ENCODE measurements at places on chromosomes 4 and X. TPM values are rescaled to one million over a fixed set of nuclear protein-coding genes. Genes with fewer than 3 reads are reported as not detected.

The GPR50 gene
- total RNA-seq, result not detected

The NEXMIF gene
- 0.62 TPM for total RNA-seq

The MND1 gene
- total RNA-seq, result 0.53 TPM

DNA sequence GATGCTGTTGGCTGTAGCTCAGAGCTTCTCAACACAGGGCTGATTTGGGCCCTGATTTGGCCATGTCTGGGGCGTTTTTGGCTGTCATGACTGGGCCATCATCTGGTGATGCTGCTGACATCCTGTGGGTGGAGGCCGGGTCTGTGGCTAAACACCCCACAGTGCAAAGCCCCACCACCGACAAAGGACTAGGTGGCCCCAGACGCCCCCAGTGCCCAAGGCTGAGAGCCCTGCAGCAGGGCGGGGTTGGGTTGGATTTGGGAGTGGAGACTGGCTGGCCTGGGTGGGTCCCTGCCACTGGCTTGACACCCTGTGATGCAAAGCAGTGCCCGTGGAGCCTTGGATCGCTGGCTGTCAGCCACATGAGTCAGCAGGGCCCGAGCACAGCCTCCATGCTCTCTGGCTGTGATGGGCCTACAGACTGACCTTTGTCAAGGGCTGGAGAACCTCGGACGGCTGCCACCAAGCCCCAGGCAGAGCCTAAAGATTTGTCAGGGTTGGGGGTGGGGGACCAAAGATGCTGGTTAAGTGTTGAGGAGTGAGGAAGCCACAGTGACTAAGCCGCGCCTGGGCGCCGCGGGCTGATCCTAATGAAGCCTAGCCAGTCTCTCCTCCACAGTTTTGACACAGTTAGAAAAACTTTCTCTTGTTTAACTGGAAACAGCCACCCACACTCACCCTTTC, 28.3 kb downstream of the CYTL1 start:
- peaks cover 18% of the 10 kb centered on the region for H3K27me3 ChIP-seq
- H3K4me3 ChIP-seq, result no peak overlapping the region
- DNase-seq, result no peak
- H3K4me1 ChIP-seq, result no peaks in the 10 kb centered on the region
- H3K27ac ChIP-seq, result no peak overlapping the region
- H3K36me3 ChIP-seq, result no peaks in the 10 kb centered on the region

DNA sequence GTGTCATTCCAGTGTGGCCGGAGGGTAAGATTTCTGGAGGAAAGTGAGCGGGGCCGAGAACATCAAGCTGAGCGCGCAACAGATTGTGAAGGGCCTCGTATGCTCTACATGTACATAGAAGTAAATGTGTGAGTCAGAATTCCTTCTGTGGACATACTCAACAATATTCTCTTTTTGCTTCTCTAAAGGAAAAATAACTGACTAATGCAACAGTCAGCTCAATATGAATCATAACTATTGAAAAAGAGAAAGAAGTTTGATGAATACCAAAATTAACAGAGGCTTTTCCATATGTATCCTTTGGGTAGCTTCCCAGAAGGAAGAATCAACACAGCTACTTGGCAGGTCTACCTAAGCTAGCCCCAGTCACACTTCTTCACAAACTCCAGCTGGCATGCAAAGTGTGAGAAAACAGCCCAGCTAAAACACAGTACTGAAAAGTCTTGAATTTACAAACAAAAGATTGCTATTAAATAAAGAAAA, 87.5 kb upstream of the ZFP42 start:
- no peak overlapping the region for H3K4me3 ChIP-seq
- no peaks in the 10 kb centered on the region for H3K36me3 ChIP-seq
- no peak for DNase-seq
- no peaks in the 10 kb centered on the region for H3K27me3 ChIP-seq
- H3K27ac ChIP-seq, result no peak overlapping the region

- H3K27ac ChIP-seq, result no peak overlapping the region
- H3K36me3 ChIP-seq, result no peaks in the 10 kb centered on the region
- no peaks in the 10 kb centered on the region for H3K27me3 ChIP-seq
- no peak for DNase-seq
Measured at GRCh38 chr4:82501154-82501442, 60.7 kb downstream of the TMEM150C start.

GRCh38 chr4:5940470-5941203, 47.8 kb upstream of the CRMP1 start:
- no peak for DNase-seq
- no peak overlapping the region for H3K4me3 ChIP-seq
- peaks cover 3% of the 10 kb centered on the region for H3K4me1 ChIP-seq

DNA sequence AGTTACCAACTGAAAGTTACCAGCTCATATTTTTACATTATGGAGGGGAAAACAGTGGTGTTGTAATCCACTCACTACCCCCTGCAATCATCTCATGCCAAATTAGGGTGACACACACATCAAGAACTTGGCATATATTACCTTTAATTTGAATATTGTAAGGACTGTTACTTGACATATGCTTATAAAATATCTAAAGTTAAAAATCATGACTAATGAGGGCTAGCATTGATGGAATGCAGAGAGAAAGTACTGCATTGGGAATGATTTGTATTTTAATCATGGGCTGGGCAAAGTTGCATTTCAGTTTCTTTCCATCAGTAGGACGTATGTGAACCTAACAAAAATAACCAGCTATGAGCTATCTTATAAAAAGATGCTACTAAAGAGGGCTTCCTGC, 517.5 kb upstream of the GRIA3 start:
- DNase-seq, result no peak
- no peaks in the 10 kb centered on the region for H3K36me3 ChIP-seq
- no peak overlapping the region for H3K4me3 ChIP-seq

DNA sequence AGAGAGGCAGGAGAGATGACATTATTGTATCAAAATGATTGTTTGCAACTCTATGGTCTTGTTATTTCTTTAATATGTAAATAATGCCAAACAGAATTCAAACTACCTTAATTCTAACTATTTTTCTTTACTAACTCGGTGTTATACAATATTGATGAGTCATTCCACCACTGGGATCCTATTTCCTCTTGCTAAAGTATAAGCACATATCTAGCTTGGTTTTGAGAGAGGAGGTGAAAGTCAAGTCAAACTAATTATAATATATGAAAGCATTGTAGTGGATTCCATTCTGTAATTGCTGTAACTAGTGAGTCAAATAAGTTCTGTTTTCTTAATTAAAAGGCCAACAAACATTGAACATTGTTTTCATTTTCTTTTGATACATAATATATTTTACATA, 837.6 kb downstream of the PDHA2 start:
- no peak for DNase-seq
- no peaks in the 10 kb centered on the region for H3K36me3 ChIP-seq
- no peaks in the 10 kb centered on the region for H3K4me1 ChIP-seq
- H3K4me3 ChIP-seq, result no peak overlapping the region
- no peaks in the 10 kb centered on the region for H3K27me3 ChIP-seq
- H3K27ac ChIP-seq, result no peak overlapping the region

DNA sequence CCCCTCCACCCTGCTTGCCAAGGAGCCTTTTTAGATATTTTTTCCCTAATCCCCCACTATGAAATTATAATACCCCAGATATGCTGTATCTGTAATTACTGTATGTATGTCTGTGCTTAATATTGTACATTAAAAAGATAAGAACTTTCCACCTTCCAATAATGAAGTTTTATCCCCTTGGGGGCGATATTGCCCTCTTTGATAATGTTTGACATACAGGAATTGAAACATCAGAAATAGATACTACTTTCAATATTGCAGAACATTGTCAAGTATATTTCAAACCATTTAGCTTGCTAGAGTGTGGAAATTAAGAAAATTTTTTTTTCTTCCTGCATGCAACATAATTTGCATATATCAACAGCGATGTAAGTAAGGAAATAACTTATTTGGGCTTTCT, 58.9 kb downstream of the NAF1 start:
- no peaks in the 10 kb centered on the region for H3K36me3 ChIP-seq
- H3K27me3 ChIP-seq, result no peaks in the 10 kb centered on the region
- H3K27ac ChIP-seq, result no peak overlapping the region
- DNase-seq, result no peak
- H3K4me3 ChIP-seq, result no peak overlapping the region

GRCh38 chr4:7359400-7360062, 75.2 kb downstream of the PSAPL1 start:
- H3K4me3 ChIP-seq, result no peak overlapping the region
- H3K27ac ChIP-seq, result no peak overlapping the region
- H3K4me1 ChIP-seq, result no peaks in the 10 kb centered on the region
- DNase-seq, result no peak
- peaks cover 2% of the 10 kb centered on the region for H3K27me3 ChIP-seq

DNA sequence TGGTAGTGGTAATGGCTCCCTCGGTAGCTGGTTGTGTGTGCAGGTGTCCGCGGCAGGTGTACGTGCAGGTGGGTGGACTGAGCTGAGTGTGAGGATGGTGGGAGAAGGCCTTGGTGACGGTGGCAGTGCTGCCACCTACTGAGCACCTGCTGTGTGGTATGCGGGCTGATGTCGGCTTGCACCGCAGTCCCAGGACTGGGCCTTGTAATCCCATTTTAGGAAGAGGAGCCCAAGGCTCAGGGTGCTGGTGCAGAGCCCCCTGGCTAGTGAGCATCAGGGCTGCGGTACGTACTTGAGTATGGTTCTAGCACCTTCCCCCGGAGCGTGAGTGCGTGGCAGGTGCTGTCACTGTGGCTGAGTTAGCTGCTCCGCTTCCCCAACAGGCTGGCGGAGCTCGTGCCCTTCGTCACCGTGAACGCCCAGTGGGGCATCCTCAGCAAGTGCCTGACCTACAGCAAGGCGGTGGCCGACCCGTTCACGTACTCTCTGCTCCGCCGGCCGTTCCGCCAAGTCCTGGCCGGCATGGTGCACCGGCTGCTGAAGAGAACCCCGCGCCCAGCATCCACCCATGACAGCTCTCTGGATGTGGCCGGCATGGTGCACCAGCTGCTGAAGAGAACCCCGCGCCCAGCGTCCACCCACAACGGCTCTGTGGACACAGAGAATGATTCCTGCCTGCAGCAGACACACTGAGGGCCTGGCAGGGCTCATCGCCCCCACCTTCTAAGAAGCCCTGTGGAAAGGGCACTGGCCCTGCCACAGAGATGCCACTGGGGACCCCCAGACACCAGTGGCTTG, 5.7 kb upstream of the CPZ start:
- no peak overlapping the region for H3K4me3 ChIP-seq
- DNase-seq, result no peak
- H3K27ac ChIP-seq, result no peak overlapping the region
- no peaks in the 10 kb centered on the region for H3K27me3 ChIP-seq
- H3K4me1 ChIP-seq, result no peaks in the 10 kb centered on the region

DNA sequence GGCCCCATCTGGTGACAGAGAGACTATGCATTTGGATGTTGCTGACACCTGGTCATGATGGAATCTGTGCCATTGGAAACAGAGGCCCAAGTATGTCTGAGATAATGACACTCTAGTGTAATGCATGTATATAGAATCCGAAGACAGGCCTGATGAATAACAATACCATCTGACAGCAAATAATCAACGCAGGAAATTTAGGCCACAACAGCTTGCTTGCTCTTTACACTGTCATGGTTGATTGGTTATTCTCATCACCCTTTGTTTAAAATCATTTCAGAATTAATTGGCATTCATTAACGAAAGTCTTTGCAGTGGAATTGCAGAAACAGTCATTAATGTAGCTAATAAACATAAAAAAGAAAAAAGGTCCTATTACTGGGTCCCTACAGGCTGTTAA, 194.8 kb downstream of the AFF2 start:
- no peaks in the 10 kb centered on the region for H3K36me3 ChIP-seq
- DNase-seq, result no peak
- H3K4me3 ChIP-seq, result no peak overlapping the region
- H3K4me1 ChIP-seq, result no peaks in the 10 kb centered on the region
- no peaks in the 10 kb centered on the region for H3K27me3 ChIP-seq

DNA sequence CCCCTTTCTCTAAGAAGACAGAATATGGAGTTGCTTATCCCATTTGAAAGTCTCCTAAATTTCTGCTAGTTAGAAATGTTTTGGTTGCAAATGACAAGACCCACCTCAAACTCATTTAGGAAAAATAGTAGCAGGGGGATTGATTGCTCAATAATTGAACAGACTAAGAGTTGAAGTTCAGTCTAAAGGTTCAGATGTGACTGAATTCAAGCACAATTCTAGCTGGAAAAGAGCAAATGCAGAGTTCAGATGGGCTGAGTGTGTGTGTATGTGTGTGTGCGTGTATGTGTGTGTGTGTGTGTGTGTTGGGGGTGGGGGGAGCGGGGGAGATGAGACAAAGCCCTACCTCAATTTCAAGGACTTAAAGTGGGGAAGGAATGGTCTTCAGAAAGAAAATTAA, 35.7 kb upstream of the SH3D19 start:
- H3K27ac ChIP-seq, result no peak overlapping the region
- no peak for DNase-seq
- no peaks in the 10 kb centered on the region for H3K4me1 ChIP-seq
- peaks cover 8% of the 10 kb centered on the region for H3K27me3 ChIP-seq

DNA sequence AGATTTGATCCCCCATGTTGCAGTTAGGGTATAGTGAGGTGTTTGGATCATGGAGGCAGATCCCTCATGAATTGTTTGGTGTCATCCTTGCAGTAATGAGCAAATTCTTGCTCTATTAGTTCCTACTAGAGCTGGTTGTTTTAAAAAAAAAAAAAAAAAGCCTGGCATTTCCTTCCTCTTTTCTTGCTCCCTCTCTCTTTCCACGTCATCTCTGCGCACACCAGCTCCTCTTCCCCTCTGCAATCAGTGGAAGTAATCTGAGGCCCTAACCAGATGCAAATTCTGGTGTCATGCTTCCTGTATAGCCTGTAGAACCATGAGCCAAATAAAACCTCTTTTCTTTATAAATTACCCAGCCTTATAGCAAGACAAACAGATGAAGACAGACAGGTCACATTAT, 24.5 kb downstream of the WDR17 start:
- no peak overlapping the region for H3K27ac ChIP-seq
- H3K4me3 ChIP-seq, result no peak overlapping the region
- H3K27me3 ChIP-seq, result no peaks in the 10 kb centered on the region
- no peaks in the 10 kb centered on the region for H3K36me3 ChIP-seq
- DNase-seq, result no peak

DNA sequence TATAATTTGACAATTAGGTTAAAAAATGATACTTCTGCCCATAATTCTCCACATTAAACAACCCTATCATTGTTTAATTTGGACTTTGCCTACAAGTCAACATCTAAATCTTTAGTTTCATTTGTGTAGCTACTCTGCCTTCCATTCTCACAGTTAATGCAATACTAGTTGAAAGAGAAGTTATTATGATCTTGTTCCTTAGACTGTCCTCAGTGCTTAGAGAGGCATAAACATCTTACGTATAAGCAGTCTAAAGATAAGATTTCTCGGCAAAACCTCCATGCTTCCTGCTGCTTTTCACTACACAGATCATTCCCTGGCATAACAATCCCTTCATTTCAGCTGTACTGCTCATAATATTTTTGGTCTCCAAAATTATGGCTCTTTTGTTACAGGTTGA, 105.1 kb upstream of the CAMK2D start:
- no peaks in the 10 kb centered on the region for H3K36me3 ChIP-seq
- H3K27me3 ChIP-seq, result no peaks in the 10 kb centered on the region
- H3K4me1 ChIP-seq, result no peaks in the 10 kb centered on the region
- DNase-seq, result no peak
- H3K27ac ChIP-seq, result no peak overlapping the region

- DNase-seq, result no peak
- no peaks in the 10 kb centered on the region for H3K36me3 ChIP-seq
- no peaks in the 10 kb centered on the region for H3K4me1 ChIP-seq
- H3K27me3 ChIP-seq, result no peaks in the 10 kb centered on the region
Measured at GRCh38 chrX:100083211-100083610, 326.9 kb downstream of the PCDH19 start.

GRCh38 chrX:71107762-71108360, 1.3 kb upstream of the CXorf65 start:
- peaks cover 35% of the 10 kb centered on the region for H3K36me3 ChIP-seq
- peak overlapping the region; percentile 94 for H3K4me3 ChIP-seq
- peaks cover 27% of the 10 kb centered on the region for H3K4me1 ChIP-seq
- DNase-seq, result peak; percentile 50

GRCh38 chr4:122508083-122508482, 51.6 kb upstream of the IL2 start:
- no peak overlapping the region for H3K4me3 ChIP-seq
- no peaks in the 10 kb centered on the region for H3K4me1 ChIP-seq
- no peak overlapping the region for H3K27ac ChIP-seq
- no peaks in the 10 kb centered on the region for H3K27me3 ChIP-seq
- no peaks in the 10 kb centered on the region for H3K36me3 ChIP-seq
